Cortex of kidney (tissue), 1 donor: ENCODE measurements at places on chromosomes 5 and 9.

DNA sequence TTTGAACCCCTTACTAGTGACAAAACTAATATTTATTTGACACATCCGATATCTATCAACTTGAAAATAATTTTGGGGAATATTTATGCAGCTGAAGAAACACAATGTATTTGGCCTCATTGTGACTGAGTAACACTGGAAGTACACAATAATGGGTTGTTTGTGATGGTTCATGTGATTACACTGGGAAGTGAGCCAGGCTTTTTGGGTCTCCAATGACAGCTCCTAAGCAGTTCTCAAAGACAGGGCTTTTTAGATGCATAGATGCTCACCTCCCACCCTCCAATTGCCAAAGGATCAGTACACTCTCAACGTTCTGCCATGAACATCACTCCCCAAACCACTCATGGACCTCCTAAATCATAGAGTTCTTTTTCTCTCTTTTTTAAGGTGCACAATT, 170.0 kb downstream of the SLC24A2 start:
- no peak for DNase-seq

DNA sequence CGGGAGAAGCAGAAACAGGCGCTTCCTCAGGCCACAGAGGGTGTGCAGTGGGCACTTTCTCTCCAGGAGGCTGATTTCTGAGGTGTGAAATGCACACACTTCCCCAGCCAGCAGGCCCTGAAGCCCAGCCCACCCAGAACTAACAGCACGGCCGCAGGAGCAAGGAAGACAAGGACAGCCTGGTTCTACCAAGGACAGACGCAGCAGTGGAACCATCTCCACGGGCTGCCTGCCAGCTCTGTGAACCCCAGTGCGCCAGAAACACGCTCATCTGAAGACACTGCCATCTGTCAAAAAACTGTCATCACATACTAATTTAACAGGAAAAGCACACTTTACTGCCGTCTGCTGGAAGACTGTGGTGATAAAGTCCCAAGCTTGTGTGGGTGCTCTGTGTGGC, 40.7 kb downstream of the MAPK9 start:
- DNase-seq: no peak

GRCh38 chr5:131786036-131786435, 10.8 kb downstream of the FNIP1 start:
- DNase-seq: no peak

- DNase-seq: no peak
Measured at GRCh38 chr9:16683326-16683725, 187.1 kb downstream of the BNC2 start.
